A549 treated with CORT108297 at 1 μM for 4 hours (cell line): ENCODE measurements at places on chromosomes 1 and 21. TPM values are rescaled to one million over a fixed set of nuclear protein-coding genes. Genes with fewer than 3 reads are reported as not detected.

SAMSN1 gene
- total RNA-seq = not detected in 5 replicates

SLFNL1 gene
- 0.02 to 0.09 TPM (median 0.05 TPM) in 4 of 5 replicates, not detected in the other for total RNA-seq

GPR25 gene
- not detected in 5 replicates for total RNA-seq

IL19 gene
- total RNA-seq = not detected in 5 replicates
